ENCODE measurements at places on chromosomes 12 and 14.

DNA sequence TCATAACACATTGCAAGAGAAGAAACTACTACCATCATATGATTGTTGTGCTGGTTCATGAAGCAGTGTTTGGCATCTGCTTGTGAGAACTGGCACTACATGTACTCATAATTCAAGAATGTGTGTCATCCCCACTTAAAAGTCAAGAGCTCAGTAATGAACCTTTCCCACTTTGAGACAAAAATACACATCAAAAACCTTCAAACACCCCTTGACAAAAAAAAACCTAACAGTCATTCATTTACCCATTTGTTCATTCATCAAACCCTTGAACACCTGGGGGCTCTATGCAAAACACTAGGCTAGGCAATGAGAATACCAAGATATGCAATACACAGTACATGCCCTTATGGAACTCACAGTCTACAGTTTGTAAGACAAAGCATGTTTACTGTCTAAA lies 40.0 kb downstream of the KIF21A start:
- DNase-seq = no peak

DNA sequence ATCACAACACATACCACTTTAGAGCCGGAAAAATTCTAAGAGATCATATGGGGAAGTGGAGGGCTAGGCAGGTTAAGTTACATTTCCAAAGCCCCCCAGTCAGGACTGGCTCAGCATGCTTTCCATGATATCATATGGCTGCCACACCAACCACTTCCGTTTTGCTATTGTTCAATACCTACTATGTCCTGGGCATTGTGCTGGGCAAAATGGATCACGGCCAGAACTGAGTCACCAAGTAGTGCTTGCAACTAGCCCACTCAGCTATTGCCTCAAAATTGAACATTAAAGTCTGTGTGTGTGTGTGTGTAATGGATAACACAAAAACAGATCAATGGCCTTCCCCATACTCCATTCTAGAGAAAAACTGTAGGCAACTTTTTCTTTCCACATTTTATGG lies 22.7 kb downstream of the WIF1 start:
- DNase-seq = no peak

- DNase-seq = no peak
These were observed 17.5 kb downstream of the KNTC1 start for GRCh38 chr12:122544537-122544936.

DNA sequence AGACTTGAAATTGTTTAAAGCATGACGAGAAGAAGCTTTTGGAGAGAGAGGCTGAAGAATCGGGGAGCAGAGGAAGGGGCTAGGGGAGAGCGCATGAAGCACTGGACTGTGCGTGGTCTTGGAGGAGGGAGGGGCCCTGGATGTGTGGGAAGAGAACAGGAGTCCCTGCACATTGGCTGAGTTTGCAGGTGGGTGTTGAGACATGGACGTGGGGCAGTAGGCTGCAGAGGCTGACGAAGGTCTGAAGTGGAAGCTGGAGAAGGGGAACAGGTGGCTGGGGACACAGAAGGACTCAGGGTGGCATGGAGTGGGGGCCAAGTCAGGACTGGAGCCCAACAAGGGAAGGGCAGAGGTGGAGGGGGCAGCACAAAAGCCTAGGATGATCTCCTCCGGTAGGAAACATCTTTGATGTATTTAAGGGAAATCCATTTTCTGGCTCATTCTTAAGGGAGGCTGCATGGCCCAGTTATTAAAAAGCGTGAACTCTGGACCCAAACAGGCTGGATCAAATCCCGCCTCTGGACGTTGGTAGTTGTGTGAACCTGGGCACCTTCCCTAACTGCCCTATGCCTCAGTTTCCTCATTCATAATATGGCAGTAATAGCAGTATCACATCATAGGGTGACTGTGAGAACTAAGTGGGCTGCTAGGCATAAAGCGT lies 29.0 kb downstream of the ADGRD1 start:
- DNase-seq = no peak

DNA sequence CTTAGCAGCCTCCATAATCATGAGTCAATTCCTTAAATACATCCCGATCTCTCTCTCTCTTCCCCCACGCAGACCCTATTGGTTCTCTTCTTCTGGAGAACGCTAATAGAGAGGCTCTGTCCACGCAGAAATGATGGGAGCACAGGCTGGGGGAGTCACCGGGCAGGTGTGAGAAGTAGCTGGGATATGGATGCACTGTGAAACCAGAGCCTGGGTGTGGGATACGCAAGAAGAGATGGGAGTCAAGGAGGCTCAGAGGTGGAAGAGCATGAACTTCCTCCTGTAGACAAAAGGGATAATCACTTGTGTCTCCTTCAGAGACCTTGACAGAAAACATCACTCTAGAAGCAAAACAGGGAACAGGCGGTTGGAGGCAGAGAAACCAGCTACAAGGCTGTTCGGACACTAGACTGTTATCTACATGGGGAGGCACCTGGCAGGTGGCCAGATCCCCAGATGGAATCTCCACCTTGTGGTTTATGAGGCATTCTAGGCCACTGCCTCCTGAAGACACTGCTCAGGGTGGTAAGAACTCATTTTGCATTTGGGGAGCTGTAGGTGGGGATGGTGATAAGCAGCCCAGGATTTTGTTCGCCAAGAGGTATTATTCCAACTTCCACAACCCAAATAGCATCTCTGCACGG lies 7.2 kb upstream of the SELPLG start:
- DNase-seq = no peak

DNA sequence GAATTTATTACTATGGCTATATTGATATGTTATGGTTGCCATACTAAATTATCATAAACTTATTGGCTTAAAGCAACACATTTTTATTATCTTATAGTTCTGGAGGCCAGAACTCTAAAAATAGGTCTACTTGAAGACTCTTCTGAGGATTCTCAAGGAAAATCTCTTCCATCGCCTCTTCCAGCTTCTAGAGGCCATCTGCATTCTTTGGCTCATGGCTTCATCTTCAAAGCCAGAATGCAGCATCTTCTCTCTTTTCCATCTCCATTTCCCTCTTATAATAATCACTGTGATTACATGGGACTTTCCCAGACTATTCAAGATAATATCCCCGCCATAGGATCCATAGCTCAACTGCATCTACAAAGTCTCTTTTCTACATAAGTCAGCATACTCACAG lies 385.4 kb downstream of the RMST start:
- no peak for DNase-seq

DNA sequence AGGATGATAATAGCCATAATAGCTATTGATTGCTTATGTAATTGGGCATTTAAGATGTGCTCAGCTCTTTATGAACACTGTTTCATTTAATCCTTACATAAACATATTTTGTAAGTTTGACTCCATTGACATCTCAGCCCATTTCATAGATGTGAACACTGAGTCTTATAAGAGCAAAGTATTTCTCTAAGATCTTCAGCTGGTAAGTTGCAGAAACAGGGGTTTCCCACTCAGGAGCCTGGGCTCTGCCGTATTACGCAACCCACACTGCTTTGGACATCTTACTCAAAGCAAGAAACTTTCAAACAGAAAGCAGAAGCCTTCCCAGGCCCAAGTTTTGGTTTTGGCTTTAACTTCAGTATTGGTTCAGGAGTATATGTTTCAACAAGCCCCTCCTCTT lies 705.1 kb downstream of the MED13L start:
- DNase-seq = no peak

DNA sequence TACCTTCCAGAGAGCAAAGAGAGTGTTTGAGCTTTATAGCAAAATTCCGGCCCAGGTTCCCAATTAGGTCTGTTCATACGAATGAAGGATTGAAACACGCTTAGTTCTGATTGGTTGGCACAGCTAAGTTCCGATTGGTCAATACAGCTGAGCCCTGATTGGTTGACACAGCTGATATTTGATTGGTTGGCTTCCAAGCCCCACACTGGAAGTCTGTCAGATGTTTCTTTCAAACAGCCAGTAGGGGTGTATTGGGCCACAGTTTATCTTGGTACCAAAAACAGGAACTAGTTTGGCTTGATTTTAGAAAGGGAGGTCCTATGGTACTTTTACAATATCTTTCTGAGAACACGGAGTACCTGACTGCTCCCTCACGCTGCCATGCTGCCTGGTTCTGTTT lies 93.4 kb downstream of the CAND1 start:
- DNase-seq = no peak

DNA sequence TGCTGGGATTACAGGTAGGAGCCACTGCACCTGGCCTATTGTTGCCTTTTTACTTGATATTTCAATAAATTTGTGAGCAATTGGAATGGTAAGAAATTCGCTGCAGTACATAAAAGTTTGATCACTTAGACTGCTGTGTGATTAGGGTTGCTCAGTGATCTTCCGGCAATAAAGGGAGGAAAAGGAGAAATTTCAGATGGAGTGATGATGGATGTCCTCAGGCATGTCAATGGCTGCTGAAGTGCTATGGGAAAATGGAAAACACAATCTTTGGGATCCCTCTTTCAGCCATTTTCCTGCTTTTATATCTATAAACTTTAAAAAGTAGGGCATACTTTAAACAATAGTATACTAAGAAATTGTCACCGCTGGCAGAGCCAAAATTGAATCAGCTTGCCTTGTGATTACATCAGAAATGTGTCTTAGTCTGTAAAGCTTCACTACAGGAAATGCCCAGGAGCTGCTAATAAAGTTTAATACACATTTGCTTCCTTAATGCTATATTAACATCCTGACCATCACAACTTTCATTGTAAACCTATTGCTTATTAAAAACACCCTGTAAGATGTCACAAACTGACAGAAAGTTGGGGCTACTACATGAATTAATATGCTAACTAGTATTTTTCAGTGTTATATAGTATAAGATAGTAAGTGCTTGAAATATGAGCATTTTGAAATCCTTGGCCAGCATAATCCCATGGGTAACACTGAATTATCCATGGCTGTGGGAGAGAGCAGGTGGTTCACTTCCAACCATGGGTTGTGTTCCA lies 13.7 kb upstream of the FBXL14 start:
- DNase-seq = no peak

- DNase-seq = no peak
These were observed 158.2 kb upstream of the DIO3 start for GRCh38 chr14:101402936-101403660.

DNA sequence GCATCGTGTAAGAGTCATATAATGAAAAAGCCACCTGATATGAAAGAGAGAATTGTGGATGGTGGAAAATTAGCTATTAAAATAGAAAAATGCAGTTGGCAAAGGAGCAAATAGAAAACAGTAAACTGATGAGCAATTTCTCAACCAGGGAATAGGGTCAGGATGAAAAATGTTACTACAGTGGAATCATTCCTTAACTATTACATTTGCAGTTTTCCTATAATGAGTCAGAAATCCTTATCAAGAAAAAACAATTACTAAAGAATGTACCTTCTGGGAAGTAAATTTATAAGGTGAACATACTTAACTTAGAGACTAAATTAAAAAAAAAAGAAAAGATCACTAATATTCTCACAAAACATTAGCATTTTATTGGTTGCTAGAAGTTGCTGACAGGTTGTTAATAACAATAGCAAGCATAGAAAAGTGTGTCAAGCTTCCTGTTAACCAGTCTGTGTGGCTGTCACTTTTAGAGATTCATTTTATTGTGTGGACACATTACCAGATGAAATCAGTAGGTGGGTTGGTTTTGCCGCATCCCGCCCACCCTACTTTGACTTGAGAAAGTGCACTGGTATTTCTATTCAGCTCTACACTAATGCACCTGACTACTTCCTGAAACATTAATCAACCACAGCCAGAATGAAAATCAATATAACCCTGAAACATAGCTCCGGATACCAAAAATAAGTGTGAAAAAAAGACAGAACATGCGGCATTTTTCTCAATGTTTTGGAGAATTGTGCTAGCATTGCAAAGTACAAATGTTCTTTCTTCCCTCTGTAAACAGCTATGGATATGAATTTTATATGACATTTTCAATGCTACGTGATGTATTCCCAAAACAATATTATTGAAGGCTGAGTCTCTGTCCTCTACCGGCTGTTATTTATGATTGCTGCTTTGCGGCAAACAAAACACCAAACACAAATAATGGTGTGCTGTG lies 576.7 kb downstream of the SLC16A7 start:
- DNase-seq = no peak

DNA sequence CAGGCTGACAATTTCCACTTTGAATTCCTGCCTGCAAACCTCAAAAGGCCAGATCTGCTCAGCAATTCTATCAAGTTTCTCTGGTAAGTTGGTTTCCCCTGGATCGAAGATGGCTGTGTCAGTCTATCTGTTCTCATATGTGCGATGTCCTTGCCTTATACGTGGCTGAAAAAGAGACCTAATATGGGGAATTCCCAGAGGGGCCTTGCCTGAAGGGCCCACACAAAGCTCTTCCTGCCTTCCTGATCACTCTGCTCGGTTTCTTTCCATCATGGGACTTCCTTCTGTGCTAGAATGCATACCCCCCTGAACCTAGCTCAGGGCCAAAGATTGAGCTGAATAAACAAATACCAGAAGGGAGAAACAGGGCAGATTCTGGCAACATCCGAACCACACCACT lies 13.2 kb downstream of the TCL1B start:
- DNase-seq = no peak

GRCh38 chr12:48000878-48001504 lies 3.3 kb downstream of the COL2A1 start:
- DNase-seq = no peak
